ENCODE measurements at places on chromosomes 11 and 22. TPM values are rescaled to one million over a fixed set of nuclear protein-coding genes. Genes with fewer than 3 reads are reported as not detected.

The TNNI2 gene
- 0.94 TPM for total RNA-seq

The OR52E8 gene
- not detected for total RNA-seq

The PPP6R3 gene
- total RNA-seq = 95.0 TPM

GRCh38 chr11:100709233-100709957, 22.3 kb downstream of the ARHGAP42 start:
- DNase-seq = no peak
- H3K4me3 ChIP-seq = no peak overlapping the region
- no peaks in the 10 kb centered on the region for H3K4me1 ChIP-seq
- H3K27ac ChIP-seq = no peak overlapping the region
- H3K36me3 ChIP-seq = no peaks in the 10 kb centered on the region
- H3K27me3 ChIP-seq = no peaks in the 10 kb centered on the region

- H3K27ac ChIP-seq = no peak overlapping the region
- DNase-seq = no peak
- peaks cover 26% of the 10 kb centered on the region for H3K4me1 ChIP-seq
- H3K36me3 ChIP-seq = no peaks in the 10 kb centered on the region
These were observed 6.9 kb upstream of the SYT8 start for GRCh38 chr11:1827931-1828330.

GRCh38 chr22:35663371-35663770, 15.1 kb downstream of the APOL6 start:
- H3K4me3 ChIP-seq = no peak overlapping the region
- no peaks in the 10 kb centered on the region for H3K27me3 ChIP-seq
- no peak overlapping the region for H3K27ac ChIP-seq
- H3K4me1 ChIP-seq = no peaks in the 10 kb centered on the region

The CBLIF gene
- not detected for total RNA-seq

The TMEM151A gene
- total RNA-seq = 0.47 TPM

GRCh38 chr11:76602431-76602861, 68.1 kb downstream of the LRRC32 start:
- H3K27ac ChIP-seq = peak overlapping the region; percentile 53
- H3K27me3 ChIP-seq = no peaks in the 10 kb centered on the region
- peak; percentile 87 for DNase-seq
- no peak overlapping the region for H3K4me3 ChIP-seq

DNA sequence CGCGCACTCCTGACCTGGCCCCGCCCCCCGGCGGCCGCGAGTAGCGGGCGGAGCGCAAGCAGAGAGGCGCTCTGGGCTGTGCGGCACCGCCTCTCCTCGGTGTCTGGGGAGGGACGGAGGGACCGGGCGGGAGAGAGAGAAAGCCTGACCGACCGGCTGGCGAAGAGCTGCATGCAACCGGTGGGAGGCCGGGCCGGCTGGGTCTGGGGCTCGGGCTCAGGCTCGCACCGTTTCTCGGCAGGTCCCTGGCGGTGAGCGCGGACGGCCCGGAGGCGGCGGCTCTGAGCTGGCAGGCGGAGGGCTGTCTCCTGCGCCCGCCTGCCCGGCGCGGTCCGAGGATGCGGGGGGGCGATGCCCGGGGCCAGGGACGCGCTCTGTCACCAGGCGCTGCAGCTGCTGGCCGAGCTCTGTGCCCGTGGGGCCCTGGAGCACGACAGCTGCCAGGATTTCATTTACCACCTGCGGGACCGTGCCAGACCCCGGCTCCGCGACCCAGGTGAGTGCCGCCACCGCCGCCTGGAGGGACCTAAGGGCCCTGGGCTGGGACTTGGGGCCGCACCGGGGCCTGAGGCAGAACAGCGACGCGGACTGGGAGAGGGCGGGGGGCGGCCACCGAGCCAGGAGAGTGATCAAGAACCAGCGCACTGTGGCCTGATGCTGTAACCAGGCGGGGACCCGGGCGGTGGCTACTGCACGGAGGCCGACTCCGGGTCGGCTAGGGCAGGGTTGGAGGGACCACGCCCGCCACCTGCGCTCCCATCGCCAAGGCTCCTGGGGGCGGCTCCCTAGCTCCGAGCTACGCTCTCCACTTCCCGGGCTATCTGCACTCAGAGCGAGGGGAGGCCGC, at the start of gene SYT9:
TSS of gene SYT9 (plus strand) at position 69 of the 847 bp plus-strand sequence. CDS start at position 352, 283 bp downstream.
- no peaks in the 10 kb centered on the region for H3K36me3 ChIP-seq
- peaks cover 23% of the 10 kb centered on the region for H3K27me3 ChIP-seq
- H3K4me3 ChIP-seq = peak within 1 kb of the TSS; percentile 44
- H3K27ac ChIP-seq = no peak within 1 kb of the TSS
- DNase-seq = peak; percentile 34

GRCh38 chr11:64771861-64772260, 6.5 kb downstream of the SF1 start:
- no peaks in the 10 kb centered on the region for H3K27me3 ChIP-seq
- H3K4me1 ChIP-seq = peaks cover 7% of the 10 kb centered on the region
- H3K36me3 ChIP-seq = peaks cover 64% of the 10 kb centered on the region

The GVQW3 gene
- 2.2 TPM for total RNA-seq

DNA sequence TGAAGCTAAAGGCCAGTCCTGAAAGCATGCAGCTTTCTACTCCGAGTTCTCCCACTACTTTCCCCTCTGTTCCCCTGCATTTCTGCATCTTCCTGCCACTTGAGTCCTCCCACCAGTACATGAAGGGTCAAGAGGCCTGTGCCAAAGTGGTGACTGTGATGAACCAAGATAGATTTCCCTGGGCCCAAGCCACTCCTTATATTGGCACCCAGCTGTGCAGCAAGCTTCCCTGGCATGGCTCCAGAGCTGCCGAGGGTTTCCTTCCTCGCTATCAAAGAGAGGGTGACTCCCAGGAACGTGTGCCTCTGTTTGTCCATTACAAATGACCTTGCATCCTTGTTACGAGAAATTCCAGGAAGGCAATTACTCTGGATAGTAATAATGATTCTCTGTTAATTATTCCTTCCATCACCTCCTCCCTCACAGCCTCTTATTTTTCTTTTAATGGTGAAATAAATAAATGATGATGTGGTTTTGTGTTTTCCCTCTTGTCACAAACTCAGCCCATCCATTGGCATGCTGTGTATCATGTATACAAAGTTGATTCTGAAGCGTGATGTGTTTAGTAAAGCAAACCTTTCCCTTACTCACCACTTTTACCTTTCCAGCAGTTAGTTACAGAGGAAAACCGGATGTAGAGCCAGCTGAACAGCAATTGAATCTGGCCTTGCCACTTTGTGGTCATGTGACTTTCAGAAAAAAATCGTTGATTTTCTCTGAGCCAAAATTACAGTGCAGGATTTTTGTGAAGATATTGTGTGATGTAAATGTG, 8.3 kb downstream of the SRSF8 start:
- H3K27me3 ChIP-seq = no peaks in the 10 kb centered on the region
- H3K4me1 ChIP-seq = peaks cover 1% of the 10 kb centered on the region
- H3K27ac ChIP-seq = no peak overlapping the region
- H3K36me3 ChIP-seq = no peaks in the 10 kb centered on the region

The NLRP14 gene
- total RNA-seq = not detected

- H3K27me3 ChIP-seq = no peaks in the 10 kb centered on the region
- H3K4me1 ChIP-seq = no peaks in the 10 kb centered on the region
- no peak for DNase-seq
- no peak overlapping the region for H3K27ac ChIP-seq
These were observed 33.9 kb downstream of the SWAP70 start for GRCh38 chr11:9697766-9698165.

The PPP1R14B gene
- 113 TPM for total RNA-seq

DNA sequence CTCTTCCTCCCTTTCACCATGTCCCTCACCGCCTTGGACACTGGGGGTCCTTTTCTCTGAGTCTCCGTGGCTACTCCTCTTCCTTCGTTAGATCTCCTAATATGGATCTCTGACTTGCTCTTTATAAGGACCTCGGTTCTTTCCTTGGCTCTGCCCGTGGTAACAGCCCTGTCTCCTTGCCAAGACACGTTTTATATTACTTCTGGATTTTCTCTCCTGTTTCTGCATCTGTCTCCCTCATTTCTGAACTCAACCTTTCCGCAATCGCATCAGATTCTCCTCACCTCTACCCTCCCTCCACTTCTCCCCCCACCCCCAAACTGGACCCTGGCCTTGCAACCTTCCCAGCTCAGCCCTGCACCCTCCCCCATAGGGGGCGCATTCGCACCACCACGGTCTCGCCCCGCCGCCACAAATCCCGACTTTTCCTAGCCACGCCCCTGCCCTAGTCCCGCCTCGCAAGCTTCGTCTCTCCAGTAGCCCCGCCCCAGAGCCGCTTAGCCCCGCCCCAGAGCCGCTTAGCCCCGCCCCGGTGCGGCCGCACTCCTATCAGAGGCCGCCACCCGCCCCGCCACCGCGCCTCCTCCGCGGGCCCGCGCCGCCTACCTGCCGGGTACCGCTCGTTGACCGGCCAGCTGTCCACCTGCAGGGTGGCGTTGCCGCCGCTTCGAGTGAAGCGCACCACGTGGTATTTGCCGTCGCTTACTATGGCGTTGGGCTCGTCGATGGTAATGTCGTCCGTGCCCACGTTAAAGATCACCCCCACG, 39.0 kb downstream of the SLC22A12 start:
- no peaks in the 10 kb centered on the region for H3K4me1 ChIP-seq
- no peaks in the 10 kb centered on the region for H3K27me3 ChIP-seq
- no peaks in the 10 kb centered on the region for H3K36me3 ChIP-seq
- H3K27ac ChIP-seq = no peak overlapping the region
- no peak for DNase-seq
- H3K4me3 ChIP-seq = no peak overlapping the region

DNA sequence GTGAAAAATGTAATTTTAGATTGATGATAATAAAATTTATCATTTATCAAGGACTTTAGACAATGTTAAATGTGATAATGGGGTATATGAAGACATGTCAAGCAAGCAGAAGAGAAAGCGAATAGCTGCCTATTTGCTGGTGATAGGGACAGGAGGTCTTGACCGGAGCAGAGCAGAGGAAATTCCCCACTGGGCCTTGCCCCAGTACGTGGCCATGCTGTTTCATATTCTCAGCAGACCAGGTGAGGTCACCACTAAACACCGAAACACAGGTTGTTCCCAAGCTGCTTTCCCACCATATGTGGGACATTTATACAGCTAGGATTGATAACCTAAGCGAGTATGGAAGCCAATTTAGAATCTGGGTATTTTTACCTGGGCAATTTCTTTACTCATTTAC, 1629.6 kb downstream of the FAM181B start:
- no peaks in the 10 kb centered on the region for H3K4me1 ChIP-seq
- DNase-seq = no peak
- no peaks in the 10 kb centered on the region for H3K27me3 ChIP-seq
- H3K4me3 ChIP-seq = no peak overlapping the region
- H3K27ac ChIP-seq = no peak overlapping the region

The OR2AG1 gene
- total RNA-seq = not detected

GRCh38 chr11:73331138-73331916, 23.3 kb downstream of the ARHGEF17 start:
- DNase-seq = no peak
- no peaks in the 10 kb centered on the region for H3K36me3 ChIP-seq
- no peak overlapping the region for H3K27ac ChIP-seq
- H3K27me3 ChIP-seq = no peaks in the 10 kb centered on the region
- H3K4me1 ChIP-seq = no peaks in the 10 kb centered on the region

The KCNK4 gene
- not detected for total RNA-seq

- no peak overlapping the region for H3K4me3 ChIP-seq
- no peak overlapping the region for H3K27ac ChIP-seq
- no peaks in the 10 kb centered on the region for H3K27me3 ChIP-seq
- H3K36me3 ChIP-seq = no peaks in the 10 kb centered on the region
These were observed 457.0 kb downstream of the MN1 start for GRCh38 chr22:27344546-27344945.

DNA sequence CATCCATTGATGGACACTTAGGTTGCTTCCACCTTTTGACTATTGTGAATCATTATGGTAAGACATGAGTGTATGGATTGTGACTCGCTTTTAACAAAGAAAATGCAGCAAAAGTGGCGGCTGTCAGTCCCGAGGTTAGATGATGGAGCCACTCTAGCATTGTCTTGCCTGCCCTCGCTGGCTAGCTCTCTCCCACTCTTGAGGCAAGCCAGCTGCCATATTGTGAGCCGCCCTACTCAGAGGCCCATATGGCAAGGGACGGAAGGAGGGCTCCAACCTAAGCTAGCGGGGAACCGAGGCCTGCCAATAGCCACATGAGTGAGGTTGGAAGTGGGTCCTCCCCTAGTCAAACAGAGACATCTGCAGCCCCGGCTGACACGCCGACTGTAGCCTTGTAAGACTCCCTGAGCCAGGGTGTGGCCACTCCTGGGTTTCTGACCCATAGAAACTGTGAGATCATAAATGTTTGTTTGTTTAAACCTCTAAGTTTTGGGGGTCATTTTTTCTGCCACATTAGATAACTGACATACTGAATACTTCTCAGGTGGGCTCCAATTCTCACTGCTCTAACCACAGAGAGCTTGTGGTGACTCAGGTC, 160.2 kb downstream of the LDLRAD3 start:
- H3K4me1 ChIP-seq = no peaks in the 10 kb centered on the region
- H3K27me3 ChIP-seq = no peaks in the 10 kb centered on the region
- no peak overlapping the region for H3K27ac ChIP-seq
- DNase-seq = no peak
- H3K36me3 ChIP-seq = no peaks in the 10 kb centered on the region

The DCPS gene
- total RNA-seq = 31.1 TPM

The OR4D5 gene
- 1.2 TPM for total RNA-seq

GRCh38 chr11:79956061-79956460, 515.2 kb upstream of the TENM4 start:
- H3K36me3 ChIP-seq = no peaks in the 10 kb centered on the region
- no peak overlapping the region for H3K4me3 ChIP-seq
- DNase-seq = no peak

- DNase-seq = no peak
- H3K36me3 ChIP-seq = no peaks in the 10 kb centered on the region
- no peak overlapping the region for H3K4me3 ChIP-seq
- H3K4me1 ChIP-seq = no peaks in the 10 kb centered on the region
- no peak overlapping the region for H3K27ac ChIP-seq
These were observed 165.0 kb upstream of the MTMR2 start for GRCh38 chr11:96088914-96089313.

GRCh38 chr11:118281284-118281683, 17.2 kb upstream of the MPZL2 start:
- H3K27me3 ChIP-seq = no peaks in the 10 kb centered on the region
- no peak overlapping the region for H3K27ac ChIP-seq
- H3K36me3 ChIP-seq = no peaks in the 10 kb centered on the region
- no peak overlapping the region for H3K4me3 ChIP-seq
- DNase-seq = no peak

GRCh38 chr11:115084231-115084630, 405.9 kb downstream of the NXPE2 start:
- H3K4me3 ChIP-seq = no peak overlapping the region
- no peaks in the 10 kb centered on the region for H3K4me1 ChIP-seq
- no peaks in the 10 kb centered on the region for H3K36me3 ChIP-seq
- DNase-seq = no peak
- no peak overlapping the region for H3K27ac ChIP-seq

- H3K36me3 ChIP-seq = no peaks in the 10 kb centered on the region
- H3K4me3 ChIP-seq = peak within 1 kb of the TSS; percentile 15
- H3K27me3 ChIP-seq = peaks cover 32% of the 10 kb centered on the region
These were observed at the start of gene SEZ6L for GRCh38 chr22:26169315-26170111. SEZ6L (plus strand) TSS chr22:26169462; CDS start chr22:26169670, 208 bp downstream.

DNA sequence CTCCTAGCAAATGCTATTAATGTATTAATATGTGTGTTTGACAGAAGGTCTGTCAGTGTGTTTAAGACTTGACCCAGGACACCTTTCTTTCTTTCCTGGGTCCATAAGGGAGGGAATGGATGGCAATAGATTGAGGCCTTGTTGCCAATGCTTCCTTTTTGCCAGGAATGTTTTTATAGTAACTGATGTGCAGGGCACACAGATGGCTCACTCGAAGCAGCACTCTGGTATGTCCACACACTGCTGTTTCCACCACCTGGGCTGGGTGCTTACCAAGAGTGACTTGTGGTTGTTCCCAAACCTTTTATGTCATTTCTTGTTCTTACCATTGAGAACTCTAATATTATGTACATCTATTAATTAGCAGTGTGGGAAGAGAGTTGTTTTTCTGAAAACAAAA, 396.9 kb upstream of the SYN3 start:
- H3K27ac ChIP-seq = no peak overlapping the region
- no peak overlapping the region for H3K4me3 ChIP-seq
- no peaks in the 10 kb centered on the region for H3K36me3 ChIP-seq
- H3K4me1 ChIP-seq = no peaks in the 10 kb centered on the region
- H3K27me3 ChIP-seq = no peaks in the 10 kb centered on the region
- no peak for DNase-seq

All from colonic mucosa (tissue), 4 donors.